Mucosa of gallbladder (tissue), 1 donor: ENCODE measurements at places on chromosomes 7 and 10.

- DNase-seq = no peak
These were observed 37.1 kb upstream of the DKK1 start for GRCh38 chr10:52276986-52277385.

DNA sequence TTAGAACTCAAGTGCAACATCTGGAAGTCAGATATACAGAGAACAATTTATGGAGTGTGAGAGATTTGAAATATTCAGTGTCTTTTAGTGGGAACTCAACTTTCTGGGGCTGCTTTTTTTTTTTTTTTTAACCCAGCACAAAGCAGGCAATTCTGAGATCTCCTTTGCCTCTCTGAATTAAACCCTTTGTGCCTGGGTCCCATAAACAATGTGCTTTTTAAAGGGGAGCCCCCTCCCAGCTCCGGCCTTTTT is 146.8 kb downstream of the CELF2 start:
- no peak for DNase-seq

GRCh38 chr7:116407165-116407564 is 92.4 kb upstream of the CAV2 start:
- DNase-seq = no peak

DNA sequence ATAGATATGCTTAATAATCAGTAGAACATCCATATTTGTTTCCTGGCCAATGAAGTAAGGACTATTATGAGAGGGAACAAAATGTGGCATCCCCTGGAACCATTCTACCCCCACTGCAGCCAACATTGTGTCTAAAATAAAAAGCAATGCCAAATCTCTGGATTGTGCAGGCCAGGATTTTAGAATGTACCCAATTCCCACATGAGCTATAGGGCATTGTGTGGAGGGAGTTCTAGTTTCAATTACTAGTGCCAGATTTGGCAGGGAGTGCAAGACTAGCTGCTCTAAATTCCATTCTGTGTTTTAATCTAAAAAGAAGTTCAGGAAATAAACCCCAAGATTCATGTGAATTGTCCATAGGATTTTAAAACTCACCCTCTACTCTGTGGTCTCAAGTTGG is 112.3 kb downstream of the HGF start:
- no peak for DNase-seq

DNA sequence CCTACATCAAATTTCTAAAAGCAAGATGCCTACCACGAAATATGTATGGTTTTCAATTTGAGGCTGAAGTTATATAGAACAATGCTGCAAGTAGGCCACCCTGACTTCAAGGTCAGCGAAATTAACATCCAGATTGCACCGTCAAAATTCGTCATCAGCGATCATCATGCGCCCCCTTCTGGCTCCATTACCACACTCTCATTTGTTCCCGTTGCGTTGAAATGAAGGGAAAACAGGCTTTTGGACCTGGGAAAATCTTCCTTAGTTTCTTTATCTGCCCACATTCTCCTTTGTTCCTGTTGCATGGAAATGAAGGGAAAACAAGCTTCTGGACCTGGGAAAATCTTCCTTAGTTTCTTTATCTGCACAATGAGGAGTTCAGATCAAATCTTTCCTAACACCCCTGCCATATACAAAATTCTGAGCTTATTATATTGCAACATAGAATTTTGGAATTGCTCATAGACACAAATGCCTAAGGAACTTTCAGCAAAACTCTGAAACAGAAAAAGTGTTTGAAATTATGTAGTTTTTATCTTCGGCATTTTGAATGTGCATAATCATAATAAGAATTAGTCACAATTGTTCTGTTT is 98.2 kb upstream of the PRKCQ start:
- DNase-seq = peak; percentile 52

DNA sequence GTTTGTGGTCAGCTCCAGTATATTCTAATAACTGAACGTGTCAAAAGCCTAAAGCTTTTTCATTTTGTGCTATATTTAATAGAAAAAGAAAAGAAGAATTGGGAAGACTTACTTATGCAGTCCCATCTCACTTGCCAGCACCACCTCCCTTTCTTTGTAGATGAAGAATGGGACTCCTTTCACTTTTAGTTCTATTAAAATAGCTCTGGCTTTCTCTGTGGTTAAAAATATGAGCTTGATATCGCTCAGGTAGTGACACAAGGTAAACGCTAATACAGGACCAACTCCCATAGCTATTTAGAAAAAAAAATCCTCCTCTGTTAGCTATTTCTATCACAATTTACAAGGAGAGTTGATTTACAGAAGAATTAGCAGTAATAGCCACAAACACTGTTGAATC is 176.8 kb downstream of the PDE1C start:
- DNase-seq = no peak

- DNase-seq = no peak
These were observed 711.3 kb downstream of the GRM8 start for GRCh38 chr7:126541406-126541805.

- DNase-seq = peak; percentile 55
These were observed 151.5 kb downstream of the WDR11 start for GRCh38 chr10:121002586-121003205.

- no peak for DNase-seq
These were observed 33.5 kb downstream of the HTRA1 start for GRCh38 chr10:122494833-122495232.

- no peak for DNase-seq
These were observed 7.9 kb upstream of the XPNPEP1 start for GRCh38 chr10:109931163-109931562.

DNA sequence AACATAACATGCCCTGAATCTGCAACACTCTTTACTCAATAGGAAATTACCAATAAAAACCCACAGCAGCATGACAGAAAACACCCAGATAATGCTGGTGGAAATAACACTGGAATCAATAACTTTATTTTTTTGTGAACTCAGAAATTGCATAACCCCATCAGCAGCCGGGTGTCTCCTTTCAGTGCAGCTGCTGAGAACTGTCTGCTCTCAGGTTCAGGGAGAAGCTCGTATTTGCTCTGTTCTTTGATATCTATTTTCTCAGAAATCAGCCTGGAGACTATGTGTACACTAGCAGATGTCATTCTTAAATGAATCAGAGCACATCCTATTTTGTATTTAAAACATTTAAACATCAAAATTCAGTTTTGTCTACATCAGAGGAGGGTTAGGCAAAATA is 506.0 kb downstream of the POM121L12 start:
- no peak for DNase-seq
